OCI-M1 (cell line): ENCODE measurements at places on chromosomes 11 and 22.

GRCh38 chr11:128201009-128201408, 386.3 kb downstream of the ETS1 start:
- no peak for DNase-seq

DNA sequence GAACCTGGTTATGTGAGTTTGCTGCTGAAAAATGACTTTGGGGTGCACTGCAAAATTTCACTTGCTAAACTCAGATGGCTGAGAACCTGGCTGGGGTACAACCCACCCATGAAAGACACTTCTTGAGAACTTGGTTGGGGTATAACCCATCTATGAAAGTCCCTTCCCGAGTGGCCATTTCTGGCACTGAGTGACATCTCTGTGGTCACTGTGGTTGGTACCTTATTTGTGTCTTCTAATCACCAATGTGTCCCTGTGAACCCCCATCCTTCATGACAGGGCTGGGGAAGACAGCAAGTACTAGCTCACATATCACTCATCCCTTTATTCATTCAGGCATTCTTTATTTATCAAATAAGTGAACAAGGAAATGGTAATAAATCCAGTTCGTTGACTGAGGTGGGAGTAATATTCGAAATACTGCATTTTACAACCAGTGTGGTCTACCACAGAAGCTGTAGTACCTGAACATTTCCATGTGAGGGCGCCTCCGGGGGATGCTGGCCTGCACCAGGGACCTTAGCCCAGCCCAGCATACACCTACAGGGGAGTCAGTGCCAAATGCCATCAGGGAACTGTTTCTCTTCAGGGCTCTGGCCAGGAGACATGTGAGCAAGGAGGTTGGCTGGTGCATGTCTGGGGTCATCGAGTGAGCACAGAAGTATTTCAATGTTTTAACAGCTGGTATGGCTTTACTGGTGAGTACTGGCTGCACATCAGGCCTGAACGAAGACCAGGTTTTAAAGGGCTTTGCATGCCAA, 122.1 kb downstream of the CSNK2A3 start:
- DNase-seq, result no peak

DNA sequence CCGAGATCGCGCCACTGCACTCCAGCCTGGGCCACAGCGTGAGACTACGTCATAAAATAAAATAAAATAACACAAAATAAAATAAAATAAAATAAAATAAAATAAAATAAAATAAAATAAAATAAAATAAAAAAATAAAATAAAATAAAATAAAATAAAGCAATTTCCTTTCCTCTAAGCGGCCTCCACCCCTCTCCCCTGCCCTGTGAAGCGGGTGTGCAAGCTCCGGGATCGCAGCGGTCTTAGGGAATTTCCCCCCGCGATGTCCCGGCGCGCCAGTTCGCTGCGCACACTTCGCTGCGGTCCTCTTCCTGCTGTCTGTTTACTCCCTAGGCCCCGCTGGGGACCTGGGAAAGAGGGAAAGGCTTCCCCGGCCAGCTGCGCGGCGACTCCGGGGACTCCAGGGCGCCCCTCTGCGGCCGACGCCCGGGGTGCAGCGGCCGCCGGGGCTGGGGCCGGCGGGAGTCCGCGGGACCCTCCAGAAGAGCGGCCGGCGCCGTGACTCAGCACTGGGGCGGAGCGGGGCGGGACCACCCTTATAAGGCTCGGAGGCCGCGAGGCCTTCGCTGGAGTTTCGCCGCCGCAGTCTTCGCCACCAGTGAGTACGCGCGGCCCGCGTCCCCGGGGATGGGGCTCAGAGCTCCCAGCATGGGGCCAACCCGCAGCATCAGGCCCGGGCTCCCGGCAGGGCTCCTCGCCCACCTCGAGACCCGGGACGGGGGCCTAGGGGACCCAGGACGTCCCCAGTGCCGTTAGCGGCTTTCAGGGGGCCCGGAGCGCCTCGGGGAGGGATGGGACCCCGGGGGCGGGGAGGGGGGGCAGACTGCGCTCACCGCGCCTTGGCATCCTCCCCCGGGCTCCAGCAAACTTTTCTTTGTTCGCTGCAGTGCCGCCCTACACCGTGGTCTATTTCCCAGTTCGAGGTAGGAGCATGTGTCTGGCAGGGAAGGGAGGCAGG, at the start of gene GSTP1:
Gene GSTP1 (plus strand): TSS at position 566 of the 958 bp plus-strand sequence. CDS start 32 bp downstream, at position 598.
- DNase-seq, result peak; percentile 96

GRCh38 chr11:126526471-126526870, 171.0 kb downstream of the ST3GAL4 start:
- DNase-seq, result no peak

DNA sequence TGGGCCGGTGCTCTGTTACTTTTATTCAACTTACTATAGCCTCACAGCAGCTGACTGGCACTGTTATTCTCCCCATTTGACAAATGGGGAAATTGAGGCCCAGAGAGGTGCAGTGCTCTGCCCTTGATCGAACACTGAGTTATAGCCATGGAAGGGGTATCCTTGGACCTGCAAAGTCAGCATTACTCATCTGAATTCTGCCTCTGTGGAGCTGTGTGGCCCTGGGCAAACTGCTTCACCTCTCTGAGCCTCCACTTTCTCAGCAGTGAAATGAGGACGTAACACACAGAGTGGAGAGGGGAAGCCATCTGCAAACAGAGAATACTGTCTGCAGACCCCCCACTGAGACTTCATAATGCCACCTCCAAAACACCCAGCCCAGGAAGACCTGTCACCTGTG, 25.3 kb downstream of the TPST2 start:
- no peak for DNase-seq

- no peak for DNase-seq
Measured at GRCh38 chr11:82529936-82530335, 203.7 kb downstream of the FAM181B start.

- DNase-seq, result no peak
Measured at GRCh38 chr22:19871023-19871844, 16.6 kb upstream of the GNB1L start.

DNA sequence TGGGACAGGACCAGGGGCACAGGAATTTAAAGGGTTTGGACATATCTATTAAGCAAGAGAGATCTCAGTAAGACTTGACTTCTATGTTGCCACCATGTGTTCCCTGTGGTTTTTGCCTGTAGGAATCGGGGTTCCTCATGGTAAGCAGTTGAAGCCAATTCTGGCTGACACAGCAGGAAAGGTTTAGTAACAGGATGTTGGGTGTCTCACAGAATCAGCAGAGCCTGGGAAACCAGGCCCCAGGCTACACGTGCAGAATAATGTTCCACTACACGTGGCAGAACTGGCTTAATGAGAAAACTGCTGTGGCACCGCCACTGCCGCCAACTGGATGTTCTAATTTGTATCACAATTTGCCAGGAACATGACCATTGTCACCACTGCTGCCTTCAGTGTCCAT, 264.6 kb upstream of the PLET1 start:
- no peak for DNase-seq

DNA sequence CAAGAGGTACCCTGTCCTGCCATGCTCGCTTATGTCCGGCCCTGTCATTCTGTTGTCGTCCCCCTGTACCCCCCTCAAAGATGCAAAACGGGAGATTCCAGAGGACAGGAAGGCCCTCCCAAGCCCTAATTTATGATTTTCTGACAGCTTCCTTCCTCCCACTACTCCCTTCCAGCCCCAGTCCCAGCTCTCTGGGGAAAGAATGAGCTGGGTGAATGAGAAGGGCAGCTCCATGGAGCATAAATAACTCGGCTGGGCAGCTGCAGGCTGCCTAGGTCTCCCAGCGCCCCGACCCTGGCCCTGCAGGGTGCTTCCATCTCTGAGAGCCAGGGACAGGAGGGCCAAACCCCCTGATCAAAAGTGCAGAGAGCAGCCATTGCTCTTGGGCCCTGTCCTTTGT, 3.9 kb upstream of the EMID1 start:
- DNase-seq, result no peak

- DNase-seq, result no peak
Measured at GRCh38 chr11:130144141-130144540, 15.4 kb upstream of the ST14 start.

- DNase-seq, result no peak
Measured at GRCh38 chr11:85724748-85725465, 38.9 kb upstream of the CCDC89 start.

DNA sequence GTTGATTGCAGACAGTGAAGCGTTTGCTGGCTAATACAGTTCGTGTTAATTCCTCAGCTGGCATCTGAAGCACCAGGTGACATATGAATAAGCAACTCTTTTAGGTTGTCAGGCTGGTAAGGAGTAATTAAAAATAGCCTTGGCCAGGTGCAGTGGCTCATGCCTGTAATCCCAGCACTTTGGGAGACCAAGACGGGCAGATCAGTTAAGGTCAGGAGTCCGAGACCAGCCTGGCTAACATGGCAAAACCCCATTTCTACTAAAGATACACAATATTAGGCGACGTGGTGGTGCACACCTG, 74.9 kb downstream of the CECR2 start:
- DNase-seq, result no peak

GRCh38 chr11:10588904-10589303, 20.4 kb upstream of the LYVE1 start:
- peak; percentile 92 for DNase-seq

- no peak for DNase-seq
Measured at GRCh38 chr11:85774256-85775101, 36.5 kb downstream of the SYTL2 start.

- no peak for DNase-seq
Measured at GRCh38 chr11:78688460-78688859, 113.8 kb upstream of the NARS2 start.

- DNase-seq, result no peak
Measured at GRCh38 chr22:48950151-48950915, 877.3 kb downstream of the BRD1 start.

GRCh38 chr11:57497303-57498247, 17.9 kb downstream of the SLC43A1 start:
- DNase-seq, result no peak

DNA sequence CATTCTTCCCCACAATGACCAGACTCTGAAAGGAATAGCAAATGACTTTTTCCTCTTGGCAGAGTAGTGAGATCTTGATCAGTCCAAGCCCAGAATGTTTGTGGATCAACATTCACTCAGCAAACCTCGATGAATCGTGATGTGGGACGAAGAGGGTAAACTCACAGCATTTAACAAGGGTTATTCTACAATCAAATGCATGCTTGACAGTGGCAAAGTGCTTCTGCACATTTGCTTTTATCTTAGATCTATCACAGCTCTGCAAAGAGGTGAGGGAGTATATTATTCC, 31.8 kb downstream of the TMPRSS5 start:
- no peak for DNase-seq

- DNase-seq, result no peak
Measured at GRCh38 chr11:118536726-118537125, 5.7 kb downstream of the TMEM25 start.

GRCh38 chr11:20634044-20634443, 34.6 kb downstream of the SLC6A5 start:
- peak; percentile 2 for DNase-seq

DNA sequence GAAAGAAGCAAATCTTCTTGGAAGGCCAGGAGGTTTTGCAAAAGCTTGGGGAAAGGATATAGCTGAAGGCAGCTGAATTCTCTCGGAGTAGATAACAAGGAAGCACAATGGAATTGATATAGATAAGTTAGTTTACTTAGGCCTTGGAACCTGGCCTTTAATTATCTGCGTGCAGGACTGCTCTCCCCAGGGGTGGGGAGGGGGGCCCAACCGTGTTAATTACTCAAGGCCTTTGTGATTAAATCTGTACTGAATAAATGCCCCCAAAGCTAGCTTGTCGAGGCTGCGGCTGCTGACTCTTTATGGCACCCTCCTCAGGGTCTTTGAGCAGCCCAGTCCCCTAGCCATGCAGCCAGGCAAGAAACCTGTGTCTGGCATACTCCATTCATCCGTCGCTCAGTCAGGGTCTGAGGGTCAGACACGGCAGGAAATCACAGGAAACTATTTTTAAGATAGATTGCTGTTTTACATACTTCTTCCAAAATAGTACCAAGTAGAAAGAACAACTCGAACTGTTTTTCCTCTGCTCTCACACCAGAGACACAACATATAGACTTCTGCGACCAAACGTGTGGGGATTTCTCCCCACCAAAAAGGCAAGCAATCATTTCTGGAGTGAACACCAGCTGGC, 36.5 kb downstream of the MS4A2 start:
- DNase-seq, result peak; percentile 44

DNA sequence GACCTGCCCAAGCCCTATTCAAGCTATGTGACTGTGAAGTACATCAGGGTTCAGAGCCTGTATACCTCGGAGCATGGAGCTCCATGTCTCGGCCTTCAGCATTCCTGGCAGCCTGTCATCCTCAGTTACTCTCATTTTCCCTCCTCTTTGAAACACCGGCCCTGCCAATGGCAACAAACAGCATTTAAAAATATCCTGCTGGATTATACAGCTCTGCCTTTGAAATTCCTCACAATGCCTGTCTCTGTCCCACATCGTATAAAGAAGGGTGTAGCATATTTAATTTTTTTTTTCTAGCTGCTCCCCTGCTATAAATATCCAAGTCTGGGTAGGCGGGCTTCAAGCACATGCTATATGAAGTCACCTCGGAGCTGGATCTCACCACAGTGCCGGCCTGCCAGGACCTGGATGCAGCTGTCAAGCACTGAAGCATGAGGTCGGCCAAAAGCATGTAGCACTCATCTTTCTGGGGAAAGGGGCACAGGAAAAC, 11.8 kb downstream of the ABTB2 start:
- DNase-seq, result no peak

DNA sequence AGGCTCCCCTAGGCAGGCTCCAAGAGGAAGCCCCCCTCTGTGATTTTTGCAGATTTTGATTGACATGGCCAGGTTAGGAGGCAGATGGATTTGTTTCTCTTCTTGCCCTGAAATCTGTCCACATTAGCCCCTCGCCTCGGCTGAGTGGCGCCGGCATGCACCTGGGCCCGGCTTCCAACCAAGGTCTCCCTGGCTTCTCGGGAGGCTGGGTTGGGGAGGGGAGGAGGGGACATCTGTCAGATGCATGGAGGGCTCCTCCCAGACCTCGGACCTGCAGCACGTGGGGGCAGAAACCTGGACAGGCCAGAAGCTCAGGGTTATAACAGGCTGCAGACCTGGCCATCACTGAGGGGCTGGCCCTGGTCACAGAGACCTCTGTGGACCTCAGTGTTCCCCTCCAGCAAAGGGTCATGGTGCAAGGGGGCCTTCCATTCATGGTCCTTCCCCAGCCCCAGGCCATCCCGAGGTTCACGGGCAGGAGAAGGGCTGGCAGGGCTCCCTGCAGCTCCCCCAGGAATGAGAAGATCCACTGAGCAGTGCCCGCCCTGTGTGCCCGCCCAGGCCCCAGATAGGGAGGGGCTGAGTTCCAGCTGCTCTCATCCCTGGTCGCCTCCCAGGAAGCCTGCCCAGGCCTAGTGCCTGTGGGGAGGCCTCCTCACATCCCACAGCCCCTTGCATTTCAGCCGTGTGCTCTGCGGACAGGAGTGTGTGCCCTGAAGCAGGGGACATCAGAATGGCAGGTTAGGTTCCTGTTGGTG, 747.8 kb downstream of the BRD1 start:
- no peak for DNase-seq

- DNase-seq, result no peak
Measured at GRCh38 chr22:22930222-22930497, 42.5 kb downstream of the IGLL5 start.

GRCh38 chr11:116194156-116194904, 578.5 kb downstream of the BUD13 start:
- no peak for DNase-seq
